ENCODE measurements at places on chromosomes 12 and 14.
A peak's percentile ranks its signal among the peaks of the same experiment; 100 is the strongest.

DNA sequence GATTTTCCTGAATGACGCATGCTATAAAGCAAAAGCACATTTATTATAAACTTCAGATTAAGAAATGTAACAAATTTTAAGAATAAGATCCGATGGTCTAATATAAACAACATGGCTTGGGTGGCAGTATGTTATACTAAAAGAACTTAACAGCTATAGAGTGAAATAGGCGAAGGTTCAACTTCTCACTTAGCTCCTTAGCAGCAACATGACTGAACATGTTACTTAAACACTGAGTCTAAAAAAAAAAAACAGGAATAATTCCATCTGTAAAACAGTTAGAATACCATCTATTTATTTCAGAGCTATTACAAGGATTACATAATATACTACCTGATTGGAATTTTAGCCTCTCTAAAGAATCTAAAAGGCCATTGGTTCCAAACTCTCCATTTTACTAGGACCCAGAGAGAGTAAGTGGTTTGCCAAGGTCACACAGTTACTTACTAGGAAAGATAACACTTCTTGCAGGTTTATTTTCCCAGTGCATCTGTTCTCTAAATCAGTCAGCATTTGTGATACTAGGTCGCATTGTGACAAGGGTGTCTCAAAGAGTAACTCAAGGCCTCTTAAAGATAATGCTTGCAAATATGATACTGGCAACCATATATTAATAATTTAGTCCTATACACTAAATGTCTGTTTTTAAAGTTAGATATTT lies 14.8 kb downstream of the OSBPL8 start:
- DNase-seq, result no peak

- no peak for DNase-seq
Measured at GRCh38 chr12:8644345-8645248, 18.0 kb downstream of the MFAP5 start.

- peak; percentile 55 for DNase-seq
Measured at GRCh38 chr14:98173305-98173704, 1098.7 kb downstream of the BCL11B start.

DNA sequence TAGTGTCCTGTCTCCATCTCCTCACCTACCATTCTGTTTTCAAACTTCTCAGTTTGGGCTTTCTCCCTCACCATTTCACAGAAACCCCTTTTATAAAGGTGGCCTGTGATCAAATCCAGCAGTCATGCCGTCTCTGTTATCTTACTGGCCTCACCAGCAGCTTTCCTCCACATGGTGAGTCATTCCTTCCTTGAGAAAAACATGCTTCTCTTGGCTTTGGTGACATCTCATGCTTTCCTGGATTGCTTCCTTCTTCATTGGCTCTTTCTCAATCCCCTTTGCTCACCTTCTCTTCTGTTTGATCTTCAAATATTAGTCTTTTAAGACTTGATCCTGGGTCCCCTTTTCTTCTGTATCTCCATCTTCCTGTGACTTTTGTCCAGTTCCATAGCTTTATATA lies 164.9 kb downstream of the ANO4 start:
- no peak for DNase-seq

DNA sequence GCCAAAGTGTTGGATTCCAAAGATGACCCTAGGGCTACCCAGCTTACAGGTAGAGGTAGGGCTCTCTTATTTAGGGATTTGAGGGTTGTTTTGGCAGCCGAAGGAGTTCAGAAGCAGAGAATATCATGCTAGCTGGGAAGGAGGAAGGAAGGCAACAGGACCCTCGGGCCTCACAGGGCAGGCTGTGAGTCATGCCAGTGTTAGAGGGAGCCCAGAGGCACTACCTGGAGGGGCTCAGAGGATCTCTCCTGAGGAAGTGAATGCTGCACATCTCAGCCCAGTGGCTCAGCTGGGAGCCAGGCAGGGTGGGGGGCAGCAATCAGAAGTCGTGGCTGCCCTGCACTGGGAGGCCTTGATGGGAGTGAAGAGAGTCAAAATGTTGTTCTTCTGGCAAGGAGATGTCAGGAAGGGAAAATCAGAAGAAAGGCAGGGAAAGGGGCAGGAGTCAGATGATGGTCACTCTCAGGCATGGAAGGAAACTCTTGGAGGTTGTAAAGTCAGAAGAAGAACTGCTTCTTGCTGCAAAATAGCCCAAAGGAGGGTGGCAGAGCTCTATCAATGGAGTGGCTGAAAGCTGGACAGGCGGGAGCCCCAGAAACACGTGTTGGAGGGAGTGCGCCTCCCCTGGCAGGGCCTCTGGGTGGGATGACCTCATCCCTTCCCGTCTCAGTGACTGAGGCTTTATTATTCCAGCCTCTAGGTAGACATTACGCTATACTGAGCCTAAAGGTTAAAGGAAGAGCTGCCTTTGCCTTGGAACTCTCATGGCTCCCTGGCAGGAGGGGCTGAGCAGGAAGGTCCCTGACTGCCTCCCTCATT lies 141.3 kb downstream of the SMOC1 start:
- no peak for DNase-seq

GRCh38 chr14:51116682-51117081 lies 21.8 kb upstream of the TRIM9 start:
- no peak for DNase-seq

All from activated CD4-positive, alpha-beta T cell treated with anti-CD3 and anti-CD28 coated beads for 1 hour (primary cell).